ENCODE measurements at places on chromosomes 3 and 15. TPM values are rescaled to one million over a fixed set of nuclear protein-coding genes. Genes with fewer than 3 reads are reported as not detected.

DNA sequence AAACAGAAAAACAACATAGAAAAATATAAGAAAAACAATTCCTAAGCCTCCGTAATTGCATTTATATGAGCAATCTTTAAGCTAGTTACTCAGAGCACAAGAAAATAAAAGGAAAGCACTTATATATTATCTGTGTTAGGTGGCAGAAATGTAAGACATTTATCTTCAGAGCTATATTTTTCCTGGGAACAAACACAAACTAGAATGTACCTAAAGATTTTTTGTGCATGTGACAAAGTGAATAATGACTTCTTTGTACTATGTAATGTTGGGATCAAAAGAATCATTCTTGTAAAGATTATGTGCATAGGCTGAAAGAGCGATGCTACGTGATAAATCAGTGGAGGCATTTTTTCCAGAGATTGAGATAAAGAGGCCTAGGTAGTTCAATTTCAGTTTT lies 111.3 kb upstream of the GMNC start:
- H3K36me3 ChIP-seq, result no peaks in the 10 kb centered on the region
- no peaks in the 10 kb centered on the region for H3K4me1 ChIP-seq
- DNase-seq, result no peak

GRCh38 chr3:39528844-39529243 lies 61.4 kb downstream of the MOBP start:
- no peaks in the 10 kb centered on the region for H3K36me3 ChIP-seq
- no peaks in the 10 kb centered on the region for H3K4me1 ChIP-seq
- H3K4me3 ChIP-seq, result no peak overlapping the region
- no peak overlapping the region for H3K27ac ChIP-seq

- no peaks in the 10 kb centered on the region for H3K27me3 ChIP-seq
- H3K4me1 ChIP-seq, result no peaks in the 10 kb centered on the region
- no peak overlapping the region for H3K4me3 ChIP-seq
- no peak overlapping the region for H3K27ac ChIP-seq
- DNase-seq, result no peak
- H3K36me3 ChIP-seq, result no peaks in the 10 kb centered on the region
These were observed 156.4 kb upstream of the PPP2R3A start for GRCh38 chr3:135809021-135809634.

CHRM5 gene
- total RNA-seq, result not detected

All from upper lobe of right lung (tissue), 1 donor.